ENCODE measurements at places on chromosomes 5 and 9. TPM values are rescaled to one million over a fixed set of nuclear protein-coding genes. Genes with fewer than 3 reads are reported as not detected.

Gene PCDHB1
- total RNA-seq: not detected

Gene TAS2R1
- total RNA-seq: not detected

Gene SLC9A3
- 0.61 TPM for total RNA-seq

Gene PAEP
- not detected for total RNA-seq

Gene WNT8A
- total RNA-seq: not detected

Gene KCNV2
- not detected for total RNA-seq

Gene SHOC1
- total RNA-seq: not detected

Gene RFESD
- total RNA-seq: 1.5 TPM

GRCh38 chr5:170269579-170269978 is 28.0 kb downstream of the LCP2 start:
- H3K4me1 ChIP-seq: peaks cover 66% of the 10 kb centered on the region
- H3K4me3 ChIP-seq: no peak overlapping the region
- DNase-seq: no peak

DNA sequence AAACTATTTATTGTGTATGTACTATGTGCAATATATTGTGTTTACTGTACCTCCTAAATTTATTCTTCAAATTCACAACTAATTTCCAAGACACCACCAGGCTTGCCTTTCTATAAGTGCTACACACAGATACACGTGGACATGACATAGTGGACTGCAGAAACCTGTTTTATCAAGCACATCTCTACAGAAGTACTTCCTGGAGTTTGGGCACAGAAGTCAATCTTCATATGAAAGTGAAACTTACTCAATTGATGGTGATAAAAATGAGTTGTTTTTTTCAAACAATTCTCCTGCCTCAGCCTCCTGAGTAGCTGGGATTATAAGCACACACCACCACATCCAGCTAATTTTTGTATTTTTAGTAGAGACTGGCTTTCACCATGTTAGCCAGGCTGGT is 57.6 kb downstream of the NLN start:
- no peak overlapping the region for H3K27ac ChIP-seq
- H3K4me1 ChIP-seq: peaks cover 3% of the 10 kb centered on the region
- no peaks in the 10 kb centered on the region for H3K27me3 ChIP-seq
- H3K36me3 ChIP-seq: no peaks in the 10 kb centered on the region

DNA sequence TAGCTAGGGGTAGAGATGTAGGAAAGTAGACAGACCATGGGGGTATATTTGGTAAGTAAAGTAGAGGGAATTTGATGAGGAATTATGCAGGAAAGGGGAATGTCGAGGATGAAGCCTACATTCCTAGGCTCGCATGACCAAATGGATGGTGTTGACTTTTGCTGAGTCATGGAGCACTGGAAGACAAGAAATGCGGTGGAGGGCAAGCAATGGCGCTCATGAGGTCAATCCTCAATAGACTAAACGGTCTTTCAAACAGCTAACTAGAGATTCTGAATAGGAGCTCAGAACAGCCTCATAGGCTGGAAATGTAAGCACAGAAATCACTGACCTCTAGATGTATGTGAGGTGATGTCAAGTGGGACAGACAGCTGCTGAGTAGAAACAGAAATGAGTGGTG is 50.7 kb upstream of the FST start:
- no peaks in the 10 kb centered on the region for H3K4me1 ChIP-seq
- DNase-seq: no peak
- H3K4me3 ChIP-seq: no peak overlapping the region
- no peak overlapping the region for H3K27ac ChIP-seq
- H3K27me3 ChIP-seq: no peaks in the 10 kb centered on the region
- H3K36me3 ChIP-seq: no peaks in the 10 kb centered on the region

GRCh38 chr5:54514841-54515432 is 2.6 kb upstream of the SNX18 start:
- H3K4me1 ChIP-seq: peaks cover 15% of the 10 kb centered on the region
- no peaks in the 10 kb centered on the region for H3K27me3 ChIP-seq
- no peak overlapping the region for H3K27ac ChIP-seq
- DNase-seq: no peak
- H3K4me3 ChIP-seq: no peak overlapping the region

GRCh38 chr5:10479154-10479721 is 37.6 kb downstream of the ROPN1L start:
- H3K27me3 ChIP-seq: no peaks in the 10 kb centered on the region
- no peak overlapping the region for H3K27ac ChIP-seq
- no peak for DNase-seq
- no peaks in the 10 kb centered on the region for H3K36me3 ChIP-seq
- H3K4me1 ChIP-seq: no peaks in the 10 kb centered on the region
- H3K4me3 ChIP-seq: no peak overlapping the region

DNA sequence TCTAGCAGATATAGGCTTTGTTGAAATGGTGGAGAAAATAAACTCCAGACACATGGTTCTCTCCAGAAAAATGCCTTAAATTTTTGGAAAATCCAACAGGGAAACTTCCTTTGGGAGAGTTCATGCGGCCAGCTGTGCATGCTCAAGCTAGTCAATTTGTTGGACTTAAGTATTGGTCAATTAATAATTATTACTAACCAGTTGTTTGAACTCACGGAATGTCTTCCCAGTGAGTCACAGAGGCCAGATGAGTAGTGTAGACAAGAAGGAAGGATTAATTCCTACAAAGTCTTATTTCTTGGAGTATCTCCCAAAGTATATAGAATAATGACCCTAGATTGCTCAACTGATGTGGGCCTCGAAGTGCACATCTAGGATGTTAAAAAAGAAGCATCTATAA is 103.6 kb downstream of the MACIR start:
- H3K4me1 ChIP-seq: no peaks in the 10 kb centered on the region
- no peak overlapping the region for H3K27ac ChIP-seq
- H3K27me3 ChIP-seq: no peaks in the 10 kb centered on the region
- H3K4me3 ChIP-seq: no peak overlapping the region

- H3K27me3 ChIP-seq: no peaks in the 10 kb centered on the region
- no peak overlapping the region for H3K27ac ChIP-seq
- peaks cover 3% of the 10 kb centered on the region for H3K4me1 ChIP-seq
- no peak for DNase-seq
- H3K36me3 ChIP-seq: no peaks in the 10 kb centered on the region
Observed at GRCh38 chr9:79742110-79742721, 170.5 kb downstream of the TLE4 start.

- H3K27me3 ChIP-seq: no peaks in the 10 kb centered on the region
- DNase-seq: no peak
- no peak overlapping the region for H3K27ac ChIP-seq
- no peaks in the 10 kb centered on the region for H3K36me3 ChIP-seq
Observed at GRCh38 chr5:17238521-17239041, 21.1 kb downstream of the BASP1 start.

DNA sequence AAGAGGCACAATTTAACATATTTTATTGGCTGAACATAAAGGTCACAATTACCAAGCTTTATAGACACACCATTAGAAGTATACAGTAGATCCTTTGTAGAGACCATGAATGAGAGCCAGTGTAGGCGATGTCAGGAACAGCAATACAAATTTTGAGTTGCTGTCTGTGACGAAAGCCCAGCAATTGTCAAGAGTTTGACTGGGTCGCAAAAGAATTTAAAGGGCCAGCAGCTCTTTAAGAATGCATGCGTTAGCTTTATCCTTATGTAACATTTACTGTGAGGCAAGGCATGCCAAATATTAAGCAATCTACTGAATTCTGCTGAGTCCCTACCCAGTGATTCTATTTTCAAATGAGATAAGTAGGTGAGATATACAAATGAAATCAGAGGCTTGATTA is 236.9 kb downstream of the ARRDC3 start:
- H3K4me3 ChIP-seq: no peak overlapping the region
- H3K4me1 ChIP-seq: peaks cover 11% of the 10 kb centered on the region
- DNase-seq: no peak

DNA sequence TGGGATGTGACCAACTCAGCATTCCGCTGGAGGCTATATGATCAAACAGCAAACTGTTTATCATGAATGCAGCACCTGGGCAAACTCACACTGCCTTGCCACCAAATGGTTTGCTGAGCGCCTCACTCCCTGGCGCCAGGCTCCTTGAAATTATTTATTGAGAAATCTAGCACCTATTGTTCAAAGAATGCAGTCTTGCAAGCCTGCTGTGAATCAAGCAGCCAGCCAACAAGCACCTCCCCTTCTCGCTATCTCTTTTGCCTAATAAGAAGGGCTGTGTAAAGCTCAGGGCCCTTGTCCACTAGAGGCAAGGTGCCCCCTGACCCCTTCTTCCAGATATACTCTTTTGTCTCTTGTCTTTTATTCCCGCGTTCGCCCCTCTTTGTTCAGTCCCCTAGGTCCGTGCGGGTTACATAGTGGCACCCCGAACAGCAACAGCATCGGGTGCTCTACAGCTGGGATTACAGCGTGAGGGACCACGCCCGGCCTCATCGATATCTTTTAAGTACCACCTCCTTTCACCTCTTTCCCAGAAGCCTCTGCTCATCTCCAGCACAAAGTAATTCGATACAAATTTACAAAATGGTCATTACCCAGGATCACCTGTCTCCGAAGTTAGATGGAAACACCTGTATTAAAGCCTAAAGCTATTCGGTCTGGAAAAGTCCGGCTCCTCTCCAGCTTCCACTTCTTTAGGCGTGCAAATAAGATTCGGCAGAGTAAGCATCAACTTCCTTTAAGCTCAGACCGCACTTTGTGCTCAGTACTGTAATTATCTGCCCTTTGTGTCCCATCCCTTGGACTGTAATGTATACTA is 896 bp downstream of the RIGI start:
- peaks cover 12% of the 10 kb centered on the region for H3K4me1 ChIP-seq
- H3K4me3 ChIP-seq: peak overlapping the region; percentile 92
- DNase-seq: peak; percentile 49
- H3K36me3 ChIP-seq: no peaks in the 10 kb centered on the region
- peak overlapping the region; percentile 87 for H3K27ac ChIP-seq

DNA sequence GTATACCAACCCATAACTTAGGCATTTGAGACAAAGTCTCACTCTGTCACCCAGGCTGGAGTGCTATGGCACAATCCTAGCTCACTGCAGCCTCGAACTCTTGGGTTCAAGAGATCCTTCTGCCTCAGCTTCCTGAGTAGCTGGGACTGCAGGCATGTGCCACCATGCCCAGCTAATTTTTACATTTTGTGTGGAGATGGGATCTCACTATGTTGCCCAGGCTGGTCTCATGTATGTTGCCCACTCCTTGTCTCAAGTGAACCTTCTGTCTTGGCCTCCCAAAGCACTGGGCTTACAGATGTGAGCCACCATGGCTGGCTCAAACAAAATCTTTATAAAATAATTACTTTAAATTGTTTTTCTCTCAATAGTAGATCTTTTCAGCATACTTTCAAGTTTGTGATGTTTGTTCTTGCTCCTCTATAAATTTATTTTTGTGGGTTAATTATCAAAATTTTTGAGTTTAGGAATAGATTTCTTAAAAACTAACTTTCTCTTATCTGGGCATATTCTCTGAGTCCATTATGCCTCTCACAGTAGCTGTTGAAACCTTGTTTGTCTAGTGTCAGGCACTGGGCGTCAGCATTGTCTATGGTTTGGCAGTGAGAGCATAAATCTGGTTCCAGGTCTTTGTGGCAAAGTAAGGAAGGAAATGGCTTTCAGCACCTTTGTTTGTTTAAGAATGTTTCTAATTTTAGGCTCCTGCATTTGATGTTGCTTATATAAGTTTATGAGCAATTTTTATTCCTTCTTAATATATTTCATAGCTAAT is 38.7 kb downstream of the NLN start:
- DNase-seq: peak; percentile 34
- H3K4me3 ChIP-seq: no peak overlapping the region
- H3K27me3 ChIP-seq: no peaks in the 10 kb centered on the region
- no peak overlapping the region for H3K27ac ChIP-seq
- H3K4me1 ChIP-seq: peaks cover 8% of the 10 kb centered on the region
- no peaks in the 10 kb centered on the region for H3K36me3 ChIP-seq

DNA sequence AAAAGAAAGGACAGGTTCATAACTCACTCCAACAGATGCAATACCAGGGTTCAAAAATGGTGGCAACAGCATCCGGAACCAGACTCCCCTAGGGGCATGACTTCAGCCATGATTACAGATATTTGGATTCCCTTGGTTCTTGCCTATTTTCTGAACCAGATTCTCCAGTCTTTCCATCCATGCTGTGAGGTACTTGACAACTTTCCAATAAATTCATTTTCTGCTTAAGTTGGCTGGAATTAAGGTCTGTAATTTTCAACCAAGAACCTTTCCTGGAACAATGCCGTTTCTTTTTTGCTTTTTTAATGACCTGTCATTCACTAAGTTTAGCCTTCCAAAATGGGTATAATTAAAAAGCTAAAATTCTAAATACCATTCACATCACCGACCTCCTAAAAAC is 52.2 kb downstream of the SCAI start:
- H3K4me3 ChIP-seq: no peak overlapping the region
- H3K4me1 ChIP-seq: no peaks in the 10 kb centered on the region
- no peak overlapping the region for H3K27ac ChIP-seq
- no peaks in the 10 kb centered on the region for H3K36me3 ChIP-seq
- no peak for DNase-seq
- H3K27me3 ChIP-seq: no peaks in the 10 kb centered on the region

- no peak for DNase-seq
- H3K36me3 ChIP-seq: no peaks in the 10 kb centered on the region
- no peak overlapping the region for H3K27ac ChIP-seq
- no peaks in the 10 kb centered on the region for H3K27me3 ChIP-seq
- H3K4me1 ChIP-seq: no peaks in the 10 kb centered on the region
- no peak overlapping the region for H3K4me3 ChIP-seq
Observed at GRCh38 chr9:126297661-126298060, 29.0 kb upstream of the MVB12B start.

DNA sequence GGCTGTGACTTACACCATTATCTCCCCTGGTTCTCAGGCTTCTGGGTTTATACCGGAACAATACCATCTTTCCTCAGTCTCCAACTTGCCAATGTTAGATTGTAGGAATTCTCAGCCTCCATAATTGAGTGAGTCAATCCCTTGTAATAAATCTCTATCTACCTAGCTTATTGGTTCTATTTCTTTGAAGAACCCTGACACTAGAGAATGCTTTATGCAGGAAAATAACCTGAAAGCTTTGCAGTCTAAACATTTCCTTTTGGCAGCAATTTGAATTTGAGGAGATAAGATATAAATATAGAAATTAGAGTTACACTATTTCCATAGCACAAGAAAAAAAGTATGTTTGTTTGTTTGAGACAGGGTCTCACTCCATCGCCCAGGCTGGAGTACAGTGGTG is 278.1 kb upstream of the CDH18 start:
- H3K36me3 ChIP-seq: no peaks in the 10 kb centered on the region
- H3K27me3 ChIP-seq: no peaks in the 10 kb centered on the region
- H3K4me3 ChIP-seq: no peak overlapping the region
- no peak for DNase-seq

DNA sequence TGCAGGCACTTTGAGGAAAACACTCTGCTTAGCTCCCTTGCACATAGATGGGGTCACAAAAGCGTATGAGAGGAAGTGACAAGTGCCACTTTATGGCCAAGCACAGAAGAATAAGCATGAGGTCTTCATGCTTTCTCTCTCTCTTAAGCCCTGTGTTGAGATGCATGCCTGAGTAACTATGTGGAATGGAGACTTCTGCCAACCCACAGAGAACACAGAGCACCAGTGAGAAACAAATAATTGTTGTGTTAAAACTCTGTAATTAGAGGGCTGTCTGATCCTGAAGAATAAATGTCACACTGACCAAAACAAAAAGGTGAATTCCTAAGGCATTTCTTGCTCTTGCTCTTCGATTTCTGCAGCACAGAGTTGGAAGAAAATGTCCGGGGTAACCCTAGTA is 488.5 kb downstream of the CTNND2 start:
- H3K4me3 ChIP-seq: no peak overlapping the region
- no peaks in the 10 kb centered on the region for H3K27me3 ChIP-seq
- H3K27ac ChIP-seq: no peak overlapping the region
- no peaks in the 10 kb centered on the region for H3K4me1 ChIP-seq
- DNase-seq: no peak

GRCh38 chr9:132882616-132883015 is 3.9 kb downstream of the SPACA9 start:
- H3K4me3 ChIP-seq: no peak overlapping the region
- peaks cover 60% of the 10 kb centered on the region for H3K4me1 ChIP-seq
- no peak overlapping the region for H3K27ac ChIP-seq
- no peaks in the 10 kb centered on the region for H3K36me3 ChIP-seq
- DNase-seq: no peak
- H3K27me3 ChIP-seq: no peaks in the 10 kb centered on the region

All from natural killer cell (primary cell).